Neuronal stem cell (in vitro differentiated cells): ENCODE measurements at places on chromosomes 1 and 21.

DNA sequence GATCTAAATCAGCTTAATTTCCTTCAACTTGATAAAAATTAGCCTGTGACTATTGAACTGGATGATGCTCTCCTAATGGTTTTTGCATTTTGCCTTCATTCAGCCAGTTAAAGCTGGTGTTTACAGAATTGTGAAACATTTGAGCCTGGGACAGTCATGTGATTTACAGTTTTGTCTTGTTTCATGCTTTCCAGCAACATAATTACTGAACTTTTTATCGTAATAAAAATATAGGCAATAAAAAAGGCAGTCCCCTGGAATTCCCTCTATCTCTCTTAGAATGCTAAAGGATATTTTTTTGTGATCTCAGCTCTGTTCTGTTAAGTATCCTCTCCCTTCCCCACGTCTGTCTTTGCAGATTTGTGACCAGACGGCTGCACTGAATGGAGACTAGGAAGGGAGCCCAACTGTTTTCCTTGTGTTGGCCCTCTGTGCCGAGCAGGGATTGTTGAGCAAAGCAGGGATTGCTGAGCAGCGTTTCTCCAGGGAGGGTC, 70.3 kb upstream of the RGL1 start:
- peak; percentile 18 for DNase-seq

- no peak for DNase-seq
These were observed 7.0 kb upstream of the PLEKHA6 start for GRCh38 chr1:204366759-204367158.

- DNase-seq = no peak
These were observed 268.0 kb downstream of the PTGER3 start for GRCh38 chr1:70779571-70779970.

- DNase-seq = no peak
These were observed 24.6 kb downstream of the C2CD2 start for GRCh38 chr21:41929248-41929647.

GRCh38 chr1:159980076-159980475, 26.0 kb upstream of the SLAMF9 start:
- DNase-seq = no peak

GRCh38 chr1:9331558-9332346, 39.1 kb downstream of the SPSB1 start:
- DNase-seq = no peak

DNA sequence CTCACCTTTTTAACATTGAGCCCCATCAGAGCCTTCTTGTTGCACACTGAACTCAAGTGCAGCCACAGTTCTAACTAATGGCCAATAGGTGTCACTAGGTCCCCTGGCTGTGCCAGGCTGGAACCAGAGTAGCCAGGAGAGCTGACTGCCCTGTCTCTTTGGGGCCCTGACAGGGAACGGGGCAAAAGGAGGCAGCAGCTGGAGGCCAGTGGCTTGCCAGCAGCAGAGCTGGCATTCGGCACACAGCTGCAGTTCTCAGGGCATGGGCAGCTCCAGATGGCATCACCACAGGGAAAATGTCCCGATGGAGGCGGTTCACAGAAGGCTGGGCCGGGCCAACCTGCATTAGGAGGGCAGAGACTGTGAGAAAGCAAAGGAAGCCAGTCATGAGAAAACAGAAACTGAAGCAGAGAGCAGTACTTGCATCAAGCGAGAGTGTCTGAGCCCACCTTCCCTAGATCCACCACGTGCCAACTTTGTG, 188.6 kb downstream of the FCRL5 start:
- no peak for DNase-seq

GRCh38 chr1:214542275-214543199, 8.9 kb downstream of the PTPN14 start:
- no peak for DNase-seq

GRCh38 chr1:32967888-32968568, 3.4 kb upstream of the RNF19B start:
- DNase-seq = no peak

DNA sequence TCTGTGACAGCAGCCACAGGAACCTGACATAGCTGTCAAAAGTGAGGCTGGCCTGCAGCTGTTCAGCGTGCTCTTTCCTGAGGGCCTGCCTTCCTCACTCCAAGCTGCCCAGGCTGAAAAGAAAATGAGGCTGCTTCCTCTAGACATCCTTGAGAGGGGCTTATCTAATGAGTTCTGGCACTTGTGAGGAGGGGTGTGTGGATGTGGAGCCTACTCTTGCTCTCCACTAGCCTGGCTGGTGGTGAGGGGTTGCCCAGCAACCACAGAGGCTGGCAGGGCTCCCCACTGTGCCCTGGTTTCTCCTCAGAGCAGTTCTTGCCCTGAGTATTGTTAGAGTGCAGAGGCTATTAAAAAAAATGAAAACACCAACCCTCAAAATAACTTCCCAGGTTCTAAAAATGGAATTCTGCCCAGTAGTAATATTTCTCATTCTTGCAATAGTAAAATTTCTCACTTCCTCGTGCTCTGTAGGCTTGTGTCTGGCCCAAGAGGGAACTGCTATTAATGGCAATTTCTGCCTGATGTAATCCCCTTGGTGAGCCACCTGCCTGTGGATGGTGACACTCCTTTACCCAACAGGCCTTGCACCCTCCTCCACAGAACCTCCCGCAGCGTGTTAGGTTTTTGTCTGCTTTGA, 52.6 kb upstream of the EPS8L3 start:
- DNase-seq = no peak

DNA sequence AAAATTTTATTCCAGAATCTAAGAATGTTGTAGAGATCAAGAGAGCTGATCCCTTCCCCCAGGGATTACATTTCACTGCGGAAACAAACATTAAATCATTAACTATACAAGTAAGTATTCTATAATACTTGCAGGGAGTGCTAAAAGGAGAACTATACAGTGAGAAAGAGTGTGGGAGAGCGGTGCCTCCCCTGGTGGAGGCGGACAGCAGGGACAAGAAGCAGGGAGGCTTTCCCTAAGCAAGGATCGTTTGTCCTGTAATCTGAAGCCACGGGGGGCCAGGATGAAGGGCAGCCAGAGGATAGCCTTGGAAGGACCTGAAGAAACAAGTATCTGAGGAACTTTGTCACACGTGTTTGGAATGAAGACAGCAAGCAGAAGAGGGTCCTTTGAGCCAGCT, 40.1 kb downstream of the SLC9C2 start:
- no peak for DNase-seq

- no peak for DNase-seq
These were observed 49.5 kb upstream of the ACOT11 start for GRCh38 chr1:54498383-54499096.

DNA sequence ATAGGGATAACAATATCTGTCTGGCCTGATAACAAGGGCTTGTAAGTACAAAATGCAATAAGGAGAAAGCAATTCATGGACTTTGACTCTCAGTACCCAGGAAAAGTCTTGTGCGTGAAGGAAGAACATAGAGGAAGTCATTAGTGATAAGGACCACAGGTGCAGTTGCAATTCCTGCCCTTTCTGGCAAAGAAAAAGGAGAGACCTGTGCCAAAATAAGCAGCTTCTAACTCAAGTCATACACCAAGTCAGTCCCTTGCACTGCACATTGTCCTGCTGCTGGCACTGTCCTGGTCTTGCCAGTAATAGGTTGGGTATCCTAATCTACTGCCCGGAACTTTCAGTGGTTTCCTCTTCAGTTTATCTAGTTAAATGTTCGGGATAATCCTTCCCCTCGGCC, 14.8 kb upstream of the SOD1 start:
- DNase-seq = no peak
